Inflammatory macrophage treated with lipopolysaccharide for 1 hour (primary cell): ENCODE measurements at places on chromosomes 3 and 15.

GRCh38 chr3:102089904-102090720 lies 240.8 kb downstream of the NFKBIZ start:
- no peak for DNase-seq

DNA sequence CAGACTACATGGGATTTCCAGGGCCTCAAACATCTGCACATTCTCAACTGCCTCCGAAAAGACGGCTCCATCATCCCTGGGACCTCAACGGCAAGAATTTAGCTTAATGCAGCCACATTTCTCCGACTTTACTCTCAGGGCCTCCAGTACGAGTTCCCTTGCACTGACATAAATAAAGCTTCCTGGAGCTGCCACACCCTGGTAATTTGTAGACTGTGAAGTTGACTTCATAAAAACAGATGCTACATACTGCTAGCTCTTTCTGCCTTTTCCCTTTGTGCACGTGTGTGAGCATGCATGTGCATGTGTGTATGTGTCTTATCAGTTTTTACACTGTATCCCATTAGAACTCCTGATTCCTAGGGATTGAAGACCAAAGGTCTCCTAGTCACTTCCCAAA lies 122.7 kb downstream of the NTRK3 start:
- DNase-seq = no peak

DNA sequence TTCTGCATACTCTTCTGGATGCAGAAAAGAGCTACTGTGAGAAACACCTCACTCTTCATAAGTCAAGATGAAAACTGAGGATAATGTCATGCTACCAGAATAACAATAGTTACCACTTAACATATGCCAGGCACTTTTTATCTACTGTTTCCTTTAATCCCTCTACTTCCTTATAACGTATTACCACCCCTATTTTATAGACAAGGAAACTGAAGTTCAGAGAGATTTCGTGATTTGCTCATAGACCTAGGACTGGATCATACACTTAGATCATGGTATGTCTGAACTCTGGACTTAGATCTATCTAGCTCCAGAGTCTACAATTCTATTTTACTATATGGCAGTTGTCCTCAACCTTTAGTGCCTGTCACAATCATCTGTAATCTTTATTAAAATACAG lies 155.7 kb upstream of the TSPAN3 start:
- DNase-seq = no peak

DNA sequence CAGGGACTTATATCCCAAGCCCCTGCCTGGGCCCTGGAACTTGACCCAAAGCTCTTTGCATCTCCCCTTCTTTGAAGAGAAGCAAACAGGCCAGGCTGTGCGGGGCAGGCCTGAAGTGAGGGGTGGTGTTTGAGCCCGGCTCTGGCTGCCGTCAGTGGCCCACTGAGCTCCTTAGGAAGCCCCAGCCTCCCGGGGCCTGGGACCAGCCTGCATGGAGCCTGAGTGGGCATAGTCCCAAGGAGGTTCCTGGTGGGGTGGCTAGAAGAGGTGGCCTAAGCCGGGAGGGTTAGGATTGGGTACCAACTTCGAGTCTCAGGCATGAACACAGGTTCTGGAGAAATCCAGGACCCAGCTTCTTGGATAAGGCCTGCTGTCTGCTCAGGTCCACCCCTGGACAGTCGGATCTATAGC lies 6.4 kb downstream of the TMIE start:
- no peak for DNase-seq

GRCh38 chr3:173708191-173708590 lies 310.6 kb downstream of the NLGN1 start:
- DNase-seq = no peak

- DNase-seq = no peak
These were observed 18.3 kb downstream of the DUOX2 start for GRCh38 chr15:45095661-45096060.

DNA sequence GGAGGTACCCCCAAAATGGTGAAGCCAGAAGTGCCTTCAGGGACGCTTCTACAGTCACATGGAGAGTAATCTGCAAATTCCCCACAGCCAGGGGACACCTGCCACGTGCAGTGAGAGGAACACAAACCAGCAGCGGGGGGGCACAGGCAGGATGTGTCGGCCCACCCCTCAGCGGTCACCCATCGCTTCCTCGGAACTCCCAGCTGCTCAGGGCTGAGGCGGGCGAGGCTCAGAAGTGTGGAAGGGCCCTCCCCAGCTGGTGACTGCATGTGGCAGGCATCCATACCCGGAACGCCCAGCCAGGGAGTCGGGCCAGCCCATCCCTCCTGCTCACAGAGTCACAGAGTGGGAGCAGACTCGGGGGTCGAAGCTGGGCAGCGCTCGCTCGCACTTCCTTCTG lies 63.7 kb downstream of the SLC12A8 start:
- no peak for DNase-seq

- DNase-seq = no peak
These were observed 204.7 kb downstream of the SV2B start for GRCh38 chr15:91304786-91305185.

DNA sequence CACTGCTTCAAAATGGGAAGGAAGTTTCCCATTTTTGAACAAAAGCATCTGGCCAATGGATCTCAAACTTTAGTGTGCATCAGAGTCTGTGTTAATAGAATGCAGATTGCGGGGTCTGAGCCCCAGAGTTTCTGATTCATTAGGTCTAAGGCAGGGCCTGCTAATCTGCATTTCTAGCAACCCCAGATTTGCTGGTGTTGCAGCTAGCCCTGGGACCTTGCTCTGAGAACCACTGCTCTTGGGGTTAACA lies 30.7 kb upstream of the USP3 start:
- DNase-seq = no peak

- no peak for DNase-seq
These were observed 48.9 kb downstream of the ABCC5 start for GRCh38 chr3:183968666-183969245.

DNA sequence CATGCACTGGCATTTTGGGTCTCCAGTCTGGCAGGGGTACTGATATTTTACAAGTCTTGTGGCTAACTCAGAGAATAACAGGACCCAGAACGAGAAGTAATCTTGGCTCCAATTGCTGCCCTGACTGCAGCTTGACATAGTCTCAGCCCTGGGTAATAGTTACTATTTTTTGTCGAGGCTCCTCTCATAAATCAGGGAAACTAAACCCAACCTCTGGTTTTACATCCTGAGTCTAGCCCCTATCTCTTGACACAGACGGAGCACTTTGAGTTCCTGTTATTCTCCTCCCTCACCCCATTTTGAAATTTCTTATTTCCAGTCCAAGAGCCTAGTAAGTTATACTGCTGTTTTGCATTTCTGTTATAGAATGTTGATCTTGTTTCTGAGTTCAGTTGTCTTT lies 276.1 kb upstream of the GOLIM4 start:
- DNase-seq = no peak

GRCh38 chr3:180073561-180073960 lies 36.8 kb upstream of the PEX5L start:
- DNase-seq = no peak

DNA sequence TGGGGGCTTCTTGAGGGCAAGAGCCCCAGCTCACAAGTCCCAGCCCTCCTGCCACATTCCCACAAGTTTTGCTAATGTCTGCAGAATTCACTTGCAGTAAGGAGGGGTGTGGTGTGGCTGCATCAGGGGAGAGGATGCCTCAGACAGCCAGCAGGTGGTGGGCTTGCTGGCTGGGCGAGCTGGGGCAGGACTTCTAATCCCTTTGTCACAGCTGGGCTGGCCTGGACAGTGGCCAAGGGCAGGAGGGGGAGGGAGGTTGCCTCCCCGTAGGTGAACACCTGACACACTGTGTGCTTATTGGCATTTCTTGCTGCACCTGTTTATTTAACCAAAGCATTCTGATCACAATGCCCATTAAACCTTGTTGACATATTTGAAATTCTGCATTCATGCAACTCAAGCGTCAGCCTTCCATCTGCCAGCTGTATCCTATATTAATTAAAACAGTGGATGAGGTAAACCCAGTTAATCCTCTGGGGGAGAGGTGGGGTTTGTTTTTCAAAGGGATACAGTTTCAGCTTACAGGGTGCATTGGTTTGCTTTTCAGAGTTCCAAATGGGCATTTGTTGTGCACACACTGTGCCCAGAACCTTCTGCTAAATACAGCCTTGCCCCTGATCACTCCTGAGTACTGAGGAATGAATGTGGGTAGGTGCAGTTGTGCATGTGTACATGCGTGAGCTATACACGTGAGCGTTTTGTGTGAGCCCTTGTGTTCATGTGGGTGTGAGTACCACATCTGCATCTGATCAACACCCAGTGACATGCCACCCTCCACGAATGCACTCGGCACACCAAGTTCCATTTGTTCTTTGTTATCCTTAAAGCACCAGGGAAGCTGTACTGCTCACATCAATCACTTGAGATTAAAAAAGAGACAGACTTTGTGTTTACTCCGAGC lies 268.7 kb downstream of the XXYLT1 start:
- DNase-seq = peak; percentile 11

DNA sequence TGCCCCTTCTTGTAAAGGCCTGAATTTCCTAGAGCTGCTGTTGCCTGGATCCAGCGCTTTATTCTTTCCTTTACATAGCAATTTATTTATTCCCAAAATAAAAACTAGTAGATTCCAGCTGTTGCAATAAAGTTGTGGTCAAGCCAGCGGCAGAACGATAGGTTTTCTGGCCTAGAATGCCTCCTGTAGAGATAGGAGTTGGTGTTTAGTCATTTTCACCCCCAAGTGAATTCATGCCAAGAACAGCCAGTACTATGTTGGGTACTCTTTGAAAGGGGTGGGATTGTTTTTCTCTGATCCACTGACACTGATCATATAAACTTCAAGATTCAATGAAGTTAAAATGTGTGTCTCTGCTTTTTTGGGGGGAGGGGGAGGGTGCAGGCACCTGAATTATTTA lies 69.7 kb downstream of the KLHL25 start:
- no peak for DNase-seq

DNA sequence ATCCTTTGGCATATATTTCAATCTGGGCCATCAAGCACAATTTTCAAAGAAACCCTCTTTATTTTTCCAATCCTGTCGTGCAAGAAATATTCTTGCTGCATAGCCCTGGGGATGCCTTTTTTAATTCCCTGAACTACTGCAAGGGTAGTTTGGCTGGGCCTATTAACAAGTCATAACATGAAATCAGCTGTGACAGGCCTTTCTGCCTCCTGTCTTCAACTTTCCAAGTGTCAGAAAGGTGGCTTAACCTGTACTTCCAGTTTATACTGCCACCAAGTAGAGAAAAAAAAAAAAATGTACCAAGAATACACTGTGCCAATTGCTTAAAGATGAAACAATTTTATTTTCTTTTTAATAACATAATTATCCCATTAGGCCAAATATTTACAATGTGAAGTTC lies 32.4 kb upstream of the SPPL2A start:
- DNase-seq = no peak

DNA sequence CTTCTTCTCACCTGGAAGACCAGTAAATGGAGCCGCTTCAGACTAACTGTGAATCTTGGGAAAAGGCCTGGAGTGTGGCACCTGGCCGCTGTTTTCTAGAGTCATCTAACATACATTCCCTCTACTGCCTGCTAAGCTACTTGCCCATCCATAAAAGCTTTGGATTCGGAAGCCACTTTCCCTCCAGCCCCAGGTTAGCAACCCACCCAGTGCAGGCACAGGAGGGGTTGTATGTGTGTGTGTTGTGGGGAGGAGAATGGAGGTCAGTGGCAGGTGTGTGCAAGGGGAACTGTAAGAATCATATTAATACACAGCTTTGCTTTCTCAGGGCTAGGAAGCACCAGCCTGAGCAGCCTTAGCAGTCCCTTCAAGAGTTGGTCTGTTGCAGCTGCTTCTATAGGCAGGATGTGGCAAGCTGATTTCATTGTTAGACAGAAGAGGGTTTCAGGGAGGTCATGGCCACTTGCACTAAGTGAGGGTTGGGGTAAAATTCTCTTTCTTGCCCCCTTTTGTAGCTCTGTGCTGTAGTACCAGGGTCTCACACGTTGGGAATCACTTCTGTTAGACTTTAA lies 8.9 kb downstream of the NSUN3 start:
- DNase-seq = no peak

- no peak for DNase-seq
These were observed 302.5 kb downstream of the GABRG3 start for GRCh38 chr15:27273506-27273905.

DNA sequence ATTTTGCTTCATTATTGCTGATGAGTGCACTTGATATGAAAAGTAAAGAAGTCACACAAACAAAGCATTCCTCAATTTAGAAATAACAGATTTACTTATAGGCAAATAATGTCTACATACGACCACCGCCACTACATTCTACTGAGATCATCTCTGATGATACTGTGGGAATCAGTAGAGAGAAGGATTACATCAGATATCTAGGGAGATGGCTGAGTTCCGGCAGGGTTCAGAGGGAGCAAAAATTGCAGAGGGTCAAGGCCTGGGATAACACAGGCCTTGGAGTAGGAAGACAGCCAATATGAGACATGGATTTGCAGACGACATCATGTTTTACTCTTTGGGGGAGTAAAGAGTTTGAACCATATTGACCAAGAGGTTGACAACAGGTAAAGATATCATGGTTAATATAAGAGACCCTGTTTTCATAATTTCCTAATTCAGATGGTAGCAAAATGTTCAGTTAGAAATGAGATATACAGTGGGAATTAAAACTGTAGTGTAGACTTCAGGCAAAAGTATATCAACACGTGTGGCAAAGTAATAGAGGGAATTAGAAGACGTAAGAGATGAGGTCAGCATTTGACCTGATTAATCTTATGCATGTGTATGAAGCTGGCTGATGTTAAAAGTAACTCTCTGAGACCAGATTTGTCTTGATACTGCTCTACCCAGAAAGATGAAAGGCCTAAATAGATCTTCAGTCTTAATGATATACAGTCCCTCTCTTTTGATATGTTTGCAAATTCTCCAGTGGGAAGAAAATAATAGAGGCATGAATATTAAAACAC lies 15.6 kb downstream of the LSAMP start:
- no peak for DNase-seq

DNA sequence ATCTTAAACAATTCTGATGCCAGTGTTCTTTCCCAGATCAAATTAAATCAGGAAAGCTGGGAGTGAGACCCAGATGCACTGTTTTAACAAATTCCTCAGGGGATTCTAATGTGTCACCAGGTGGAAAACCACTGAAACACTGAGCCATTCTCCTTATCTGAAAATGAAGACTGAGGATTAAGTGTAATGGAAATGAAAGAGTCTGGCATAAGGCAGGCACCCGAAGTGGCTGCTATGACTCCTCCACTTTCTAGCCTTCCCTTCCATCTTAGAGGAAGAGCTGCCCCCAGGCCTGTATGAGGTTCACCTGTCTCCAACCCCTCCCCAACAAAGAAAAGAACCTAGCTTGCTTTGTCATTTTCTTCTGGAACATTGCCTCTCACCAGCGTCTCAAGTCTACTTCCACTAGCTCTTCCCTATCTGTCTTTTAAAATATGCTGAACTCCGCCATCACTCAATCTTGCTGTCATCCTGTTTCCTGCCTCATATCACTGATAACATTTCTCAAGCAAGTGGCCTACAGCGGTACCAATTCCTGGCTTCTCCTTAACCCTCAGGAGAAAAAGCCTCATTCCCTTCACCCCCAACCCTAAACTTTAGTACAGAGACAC lies 13.7 kb upstream of the ABHD2 start:
- no peak for DNase-seq
